ENCODE measurements at places on chromosomes 1 and 21. TPM values are rescaled to one million over a fixed set of nuclear protein-coding genes. Genes with fewer than 3 reads are reported as not detected.

DNA sequence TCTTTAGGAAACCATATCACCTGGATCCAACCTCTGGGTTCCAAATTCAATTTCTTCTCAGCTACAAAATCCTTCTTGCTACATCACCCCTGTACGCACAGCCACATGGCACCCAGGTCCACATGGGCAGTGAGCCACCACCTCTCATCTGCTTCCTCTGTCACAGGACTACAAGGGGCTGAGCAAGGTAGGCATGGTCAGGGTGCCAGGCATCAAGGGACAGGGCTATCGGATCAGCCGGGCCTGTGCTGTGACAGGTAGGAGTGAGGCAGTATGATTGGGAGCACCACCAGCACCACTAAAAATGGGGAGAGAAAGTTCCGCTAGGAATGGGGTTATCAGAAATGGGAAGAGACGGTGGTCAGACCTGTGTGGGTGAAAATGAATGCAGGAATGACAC is 29.4 kb downstream of the S100A6 start:
- H3K4me1 ChIP-seq = peaks cover 47% of the 10 kb centered on the region
- peaks cover under 1% of the 10 kb centered on the region for H3K27me3 ChIP-seq
- no peak overlapping the region for H3K27ac ChIP-seq
- no peak for DNase-seq

- DNase-seq = peak; percentile 4
- H3K27ac ChIP-seq = peak overlapping the region; percentile 17
- no peak overlapping the region for H3K4me3 ChIP-seq
- peaks cover 2% of the 10 kb centered on the region for H3K36me3 ChIP-seq
Observed at GRCh38 chr1:45679123-45679522, 7.2 kb downstream of the GPBP1L1 start.

DNA sequence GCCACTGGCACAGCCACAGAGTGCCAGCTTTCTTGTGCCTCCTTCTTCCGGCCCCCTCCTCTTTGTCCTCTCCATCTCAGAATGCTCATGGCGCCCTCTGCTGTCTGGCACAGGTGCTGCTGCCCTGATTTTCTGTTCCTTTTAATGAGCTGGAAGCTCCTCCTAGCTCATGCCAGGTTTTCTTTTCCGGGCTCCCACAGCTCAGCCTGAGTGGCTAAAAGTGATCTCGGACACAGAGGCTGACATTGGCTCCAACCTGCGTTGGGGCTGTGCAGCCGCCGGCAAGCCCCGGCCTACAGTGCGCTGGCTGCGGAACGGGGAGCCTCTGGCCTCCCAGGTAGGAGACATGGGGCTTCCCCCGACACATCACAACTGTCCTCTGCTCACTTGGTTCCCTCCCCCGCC is 18.7 kb downstream of the CNTN2 start:
- H3K27ac ChIP-seq = no peak overlapping the region
- H3K36me3 ChIP-seq = no peaks in the 10 kb centered on the region
- peak; percentile 84 for DNase-seq
- H3K27me3 ChIP-seq = peaks cover 69% of the 10 kb centered on the region

GRCh38 chr1:76492752-76493430 is 374.4 kb upstream of the ST6GALNAC5 start:
- no peaks in the 10 kb centered on the region for H3K4me1 ChIP-seq
- no peak for DNase-seq
- H3K36me3 ChIP-seq = no peaks in the 10 kb centered on the region
- no peak overlapping the region for H3K27ac ChIP-seq
- H3K4me3 ChIP-seq = no peak overlapping the region

DNA sequence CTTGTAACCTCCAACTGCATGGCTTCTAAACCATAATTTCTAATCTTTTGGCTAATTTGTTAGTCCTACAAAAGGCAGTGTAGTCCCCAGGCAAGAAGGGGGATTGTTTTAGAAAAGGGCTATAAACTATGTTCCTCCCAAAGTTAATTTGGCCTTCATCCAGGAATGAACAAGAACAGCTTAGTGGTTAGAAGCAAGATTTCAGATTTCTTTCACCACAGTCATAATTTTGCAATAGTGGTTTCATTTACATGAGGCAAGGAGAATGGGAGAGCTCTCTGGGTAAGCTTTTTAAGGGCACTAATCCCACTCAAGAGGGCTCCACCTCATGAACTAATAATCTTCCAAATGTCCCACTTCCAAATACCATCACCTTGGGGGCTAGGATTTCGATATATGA is 1353.9 kb downstream of the NCAM2 start:
- DNase-seq = no peak
- H3K27me3 ChIP-seq = no peaks in the 10 kb centered on the region
- no peak overlapping the region for H3K27ac ChIP-seq
- no peaks in the 10 kb centered on the region for H3K4me1 ChIP-seq

DNA sequence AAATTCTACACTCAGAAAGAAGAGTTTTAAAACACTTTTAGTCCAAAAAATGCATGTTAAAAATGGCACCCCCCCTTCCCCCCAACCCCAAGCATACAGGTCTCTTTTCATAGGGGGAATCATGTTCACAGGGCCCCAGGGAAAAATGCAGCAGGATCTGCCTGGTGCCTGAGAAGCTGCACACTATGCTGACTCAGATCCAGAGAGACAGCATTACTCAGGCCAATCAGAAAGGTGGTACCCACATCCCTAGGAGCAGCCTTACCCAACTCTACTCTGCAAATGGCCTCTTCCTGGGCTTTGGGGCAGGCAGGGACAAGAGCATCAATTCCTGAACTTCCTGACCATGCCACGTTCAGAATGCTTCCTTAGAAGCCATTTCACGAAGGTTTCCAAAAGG is 119.0 kb downstream of the HIVEP3 start:
- H3K4me1 ChIP-seq = no peaks in the 10 kb centered on the region
- H3K27me3 ChIP-seq = no peaks in the 10 kb centered on the region
- H3K27ac ChIP-seq = no peak overlapping the region
- H3K36me3 ChIP-seq = no peaks in the 10 kb centered on the region
- DNase-seq = no peak

DNA sequence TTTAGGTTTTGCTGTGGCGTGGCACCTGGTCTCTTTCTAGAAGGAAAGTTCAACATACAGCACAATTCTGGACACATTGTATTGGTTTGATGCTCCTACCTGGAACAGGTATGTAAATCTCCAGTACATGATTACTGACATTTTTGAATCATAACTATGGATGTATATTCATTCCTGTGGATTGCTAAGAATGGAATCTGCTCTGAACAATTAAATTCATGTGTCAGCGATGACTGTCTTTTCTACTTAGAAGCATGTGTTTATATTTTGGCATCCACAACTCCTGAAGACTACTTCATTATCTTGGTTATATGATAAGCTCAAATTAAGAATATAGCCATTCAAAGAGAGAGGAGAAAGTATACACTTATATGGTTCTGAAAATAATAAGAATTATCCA is 291.8 kb downstream of the CHRM3 start:
- H3K4me3 ChIP-seq = no peak overlapping the region
- H3K36me3 ChIP-seq = no peaks in the 10 kb centered on the region
- no peak for DNase-seq
- no peaks in the 10 kb centered on the region for H3K27me3 ChIP-seq
- H3K4me1 ChIP-seq = peaks cover 9% of the 10 kb centered on the region

- no peaks in the 10 kb centered on the region for H3K36me3 ChIP-seq
- H3K4me1 ChIP-seq = peaks cover 22% of the 10 kb centered on the region
- no peak overlapping the region for H3K4me3 ChIP-seq
- DNase-seq = no peak
- H3K27me3 ChIP-seq = no peaks in the 10 kb centered on the region
Observed at GRCh38 chr1:237673631-237674030, 217.1 kb downstream of the ZP4 start.

DNA sequence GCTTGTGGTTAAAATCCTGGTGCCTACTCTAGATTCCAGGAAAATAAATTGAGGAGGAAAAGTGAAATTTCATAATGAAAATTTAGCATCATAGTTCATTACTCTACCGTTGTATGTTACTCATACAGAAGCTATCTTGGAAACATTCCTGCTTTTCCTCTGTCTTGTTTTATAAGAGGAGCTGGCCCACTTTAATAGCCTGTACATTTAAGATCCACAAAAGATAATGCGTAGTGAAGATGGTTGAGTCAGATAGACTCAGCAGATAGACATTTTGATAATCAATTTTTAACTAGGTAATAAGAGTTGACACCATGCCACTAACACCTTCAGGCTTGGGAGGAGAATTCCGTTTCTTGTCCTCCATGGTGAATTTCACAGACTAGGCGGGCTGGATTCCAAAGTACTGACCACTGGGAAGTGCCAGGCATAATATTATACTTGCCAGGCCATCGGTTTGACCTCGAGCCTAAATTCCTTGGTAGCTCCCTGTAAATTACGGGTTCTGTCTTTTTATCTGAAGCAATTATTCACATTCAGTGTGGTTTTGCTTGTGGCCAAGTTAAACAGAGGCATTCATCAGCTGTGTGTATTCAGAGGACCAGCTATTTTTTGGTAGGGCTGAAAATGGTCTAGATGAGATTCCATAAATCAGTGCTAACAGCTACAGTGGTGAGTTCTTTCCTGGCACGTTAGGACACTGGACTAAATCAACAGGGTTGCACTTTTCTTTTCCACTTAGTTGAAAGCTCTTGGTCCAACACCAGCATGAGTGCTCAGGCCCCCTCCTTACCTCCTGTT is 111.9 kb upstream of the KAZN start:
- H3K4me1 ChIP-seq = no peaks in the 10 kb centered on the region
- no peak overlapping the region for H3K4me3 ChIP-seq
- no peaks in the 10 kb centered on the region for H3K36me3 ChIP-seq
- no peak for DNase-seq

DNA sequence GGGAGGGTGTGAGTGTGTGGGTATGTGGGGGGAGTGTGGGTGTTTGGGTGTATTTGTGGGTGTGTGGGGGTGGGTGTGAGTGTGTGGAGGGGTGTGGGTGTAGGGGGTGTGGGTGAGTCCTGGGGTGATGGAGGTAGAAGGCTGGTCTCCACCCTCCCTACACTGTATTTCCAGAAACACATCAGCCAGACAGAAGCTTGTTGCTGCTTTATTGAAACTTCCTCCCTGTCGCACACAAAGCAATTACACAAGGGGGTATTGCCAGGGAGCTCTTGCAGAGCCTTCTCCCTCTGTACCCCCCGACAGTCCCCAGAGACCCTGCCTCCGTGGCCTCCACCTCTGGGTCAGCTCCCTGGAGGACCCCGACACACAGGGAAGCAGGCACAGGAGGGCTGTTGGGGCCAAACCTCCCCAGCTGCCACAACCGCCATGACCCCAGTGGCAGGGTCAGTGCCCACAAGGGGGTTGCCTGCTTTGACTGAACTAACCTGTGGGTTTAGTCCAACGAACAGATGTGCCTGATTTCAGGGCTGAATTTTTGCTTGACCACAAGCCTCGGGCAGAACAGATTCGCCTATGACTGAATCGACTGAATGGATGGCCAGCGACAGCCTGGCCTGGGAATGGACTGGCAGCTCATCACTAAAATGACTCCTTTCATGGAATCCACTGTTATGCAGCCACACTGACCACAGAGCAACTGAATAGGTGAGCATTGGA is 9.1 kb upstream of the MATN1 start:
- no peak overlapping the region for H3K4me3 ChIP-seq
- no peak overlapping the region for H3K27ac ChIP-seq
- H3K4me1 ChIP-seq = no peaks in the 10 kb centered on the region
- DNase-seq = no peak

The PADI1 gene
- total RNA-seq = 4.5 TPM

The SYT14 gene
- total RNA-seq = 2.1 TPM

The CD84 gene
- total RNA-seq = not detected

The DMRTA2 gene
- total RNA-seq = 0.19 TPM

The AADACL4 gene
- not detected for total RNA-seq
